ENCODE measurements at places on chromosomes 16 and 17. TPM values are rescaled to one million over a fixed set of nuclear protein-coding genes. Genes with fewer than 3 reads are reported as not detected.

The NPIPB2 gene
- total RNA-seq, result 6.2 TPM

The CASKIN2 gene
- 6.6 TPM for total RNA-seq

The RTN4RL1 gene
- total RNA-seq, result 0.11 TPM

The RANBP10 gene
- 3.9 TPM for total RNA-seq

The BFAR gene
- total RNA-seq, result 60.4 TPM

The GNGT2 gene
- not detected for total RNA-seq

The AIPL1 gene
- not detected for total RNA-seq

The TBC1D3 gene
- total RNA-seq, result not detected

The SPN gene
- total RNA-seq, result not detected

The ASB16 gene
- total RNA-seq, result under 0.01 TPM

The PYDC1 gene
- not detected for total RNA-seq

The CXCL16 gene
- total RNA-seq, result 1.6 TPM

The CTRB1 gene
- not detected for total RNA-seq

The KIF18B gene
- 1.7 TPM for total RNA-seq

The OR1A1 gene
- not detected for total RNA-seq

The ARL4D gene
- total RNA-seq, result 26.1 TPM

The NAA38 gene
- 81.0 TPM for total RNA-seq

The ARHGAP44 gene
- 1.9 TPM for total RNA-seq

The KRTAP3-2 gene
- total RNA-seq, result not detected
